ENCODE measurements at places on chromosomes 2 and 18.

DNA sequence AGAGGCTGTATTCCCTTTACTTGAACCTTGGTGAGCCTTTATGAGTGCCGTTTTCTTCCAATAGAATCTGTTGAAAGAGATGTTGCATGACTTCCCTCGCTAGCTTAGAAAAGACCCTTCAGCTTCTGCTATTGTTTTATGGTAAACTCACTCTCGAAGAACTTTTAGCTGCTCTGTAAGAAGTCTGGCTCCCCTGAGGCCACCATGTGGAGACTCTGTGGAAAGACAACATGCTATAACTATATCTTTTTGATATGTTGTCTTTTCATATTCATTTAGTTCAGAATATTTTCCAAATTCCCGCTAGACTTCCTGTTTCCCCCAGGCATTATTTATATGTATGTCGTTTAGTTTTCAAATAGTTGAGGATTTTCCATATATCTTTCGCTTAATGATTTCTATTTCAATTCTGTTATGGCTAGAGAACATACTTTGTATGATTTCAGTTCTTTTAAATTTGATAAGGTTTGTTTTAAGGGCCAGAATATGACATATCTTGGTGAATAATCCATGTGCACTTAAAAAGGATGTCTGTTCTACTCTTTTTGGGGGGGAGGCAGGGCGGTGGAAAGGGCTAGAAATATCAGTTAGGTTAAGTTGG lies 64.1 kb downstream of the PTPN4 start:
- DNase-seq: no peak

DNA sequence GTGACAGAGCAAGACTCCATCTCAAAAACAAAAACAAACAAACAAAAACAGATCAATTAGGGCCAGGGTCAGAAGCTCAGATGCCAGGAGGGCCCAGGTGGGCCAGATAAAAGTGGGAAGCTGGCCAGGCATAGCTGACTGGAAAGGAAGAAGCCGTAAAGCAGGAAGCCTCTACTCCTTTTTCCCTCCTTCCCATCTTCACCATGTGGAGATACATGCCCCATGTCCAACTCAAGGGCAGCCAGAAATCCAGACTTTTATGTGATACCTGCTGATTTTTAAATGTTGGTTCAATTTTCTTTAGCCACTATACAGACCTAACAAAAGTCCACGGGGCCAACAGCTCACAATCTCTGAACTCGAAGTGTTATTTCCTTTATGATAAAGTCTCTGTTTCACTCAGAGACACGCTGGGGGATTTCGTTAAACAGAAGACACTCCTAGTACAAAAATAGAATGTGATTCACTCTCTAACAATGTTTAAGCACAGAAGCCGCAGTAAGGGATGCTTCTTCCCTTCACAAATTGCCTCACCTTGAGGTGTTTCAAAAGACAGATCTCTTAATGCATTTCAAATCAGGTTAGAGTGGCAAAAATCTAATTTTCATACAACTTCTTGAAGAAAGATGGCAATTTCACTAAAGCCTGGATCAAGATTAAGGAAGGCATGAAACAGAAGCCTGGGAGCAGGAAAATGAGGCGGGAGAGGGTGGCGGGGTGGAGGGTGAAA lies 14.0 kb downstream of the TMEM247 start:
- peak; percentile 52 for DNase-seq

DNA sequence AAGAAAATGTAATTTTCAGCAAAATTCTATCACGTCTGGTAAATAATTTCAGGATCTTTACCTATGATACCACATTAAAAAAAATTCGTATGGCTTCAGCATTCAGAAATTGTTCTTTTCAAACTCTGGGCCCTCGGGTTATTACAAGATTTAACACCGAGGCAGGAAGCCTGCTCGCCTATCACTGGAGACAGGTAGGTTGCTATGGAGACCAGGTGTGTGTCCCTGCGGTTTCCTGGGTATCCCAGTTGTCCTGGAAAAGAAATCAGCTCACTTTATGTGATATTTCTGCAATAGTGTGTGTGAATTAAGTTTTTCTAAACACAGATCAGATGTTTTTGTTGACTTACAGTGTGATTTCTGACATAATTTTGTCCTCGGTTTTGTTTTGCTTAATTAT lies 14.2 kb downstream of the HPCAL1 start:
- no peak for DNase-seq

DNA sequence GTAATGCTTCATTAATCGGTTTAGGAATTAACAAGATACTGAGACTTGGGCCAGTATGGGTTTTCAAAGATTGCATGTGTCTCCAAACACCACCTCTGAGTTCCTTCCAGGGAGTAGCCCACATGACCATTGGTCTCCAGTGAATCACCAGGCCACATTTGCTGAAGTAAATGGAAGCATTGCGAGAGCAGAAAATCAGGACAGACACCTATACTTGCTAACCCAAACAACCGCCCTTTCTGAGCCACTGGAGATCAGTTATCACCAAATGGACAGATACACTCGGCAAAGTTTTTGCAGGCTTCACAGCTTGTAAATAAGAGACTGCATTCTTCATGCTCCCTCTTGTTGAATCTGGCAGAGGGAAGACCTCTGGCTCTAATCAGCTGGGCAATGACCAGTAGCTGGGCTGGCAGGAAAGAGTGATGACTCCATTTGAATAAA lies 40.9 kb downstream of the GATA6 start:
- peak; percentile 95 for DNase-seq

DNA sequence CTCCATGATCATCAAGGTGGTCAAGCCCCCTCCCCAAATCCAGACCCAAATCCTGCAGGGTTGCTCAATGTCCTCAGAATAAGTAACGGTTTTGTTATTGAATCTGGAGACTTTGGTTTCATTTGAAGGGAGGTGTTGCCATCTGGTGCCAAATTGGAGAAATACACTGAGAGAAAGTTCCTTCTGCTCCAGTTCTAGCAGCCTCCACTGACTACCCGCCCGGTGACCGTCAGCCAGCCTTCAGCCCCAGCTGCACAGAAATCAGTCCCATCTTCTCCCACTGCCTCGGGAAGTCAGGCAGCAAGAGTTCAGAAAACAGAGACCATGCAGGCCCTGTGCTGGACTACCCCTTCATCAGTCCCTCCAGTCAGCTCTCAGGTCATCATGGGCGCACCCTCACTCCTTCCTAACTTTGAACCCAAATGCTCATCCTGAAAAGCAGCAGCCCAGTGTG lies 38.7 kb downstream of the PKDCC start:
- DNase-seq: peak; percentile 68

DNA sequence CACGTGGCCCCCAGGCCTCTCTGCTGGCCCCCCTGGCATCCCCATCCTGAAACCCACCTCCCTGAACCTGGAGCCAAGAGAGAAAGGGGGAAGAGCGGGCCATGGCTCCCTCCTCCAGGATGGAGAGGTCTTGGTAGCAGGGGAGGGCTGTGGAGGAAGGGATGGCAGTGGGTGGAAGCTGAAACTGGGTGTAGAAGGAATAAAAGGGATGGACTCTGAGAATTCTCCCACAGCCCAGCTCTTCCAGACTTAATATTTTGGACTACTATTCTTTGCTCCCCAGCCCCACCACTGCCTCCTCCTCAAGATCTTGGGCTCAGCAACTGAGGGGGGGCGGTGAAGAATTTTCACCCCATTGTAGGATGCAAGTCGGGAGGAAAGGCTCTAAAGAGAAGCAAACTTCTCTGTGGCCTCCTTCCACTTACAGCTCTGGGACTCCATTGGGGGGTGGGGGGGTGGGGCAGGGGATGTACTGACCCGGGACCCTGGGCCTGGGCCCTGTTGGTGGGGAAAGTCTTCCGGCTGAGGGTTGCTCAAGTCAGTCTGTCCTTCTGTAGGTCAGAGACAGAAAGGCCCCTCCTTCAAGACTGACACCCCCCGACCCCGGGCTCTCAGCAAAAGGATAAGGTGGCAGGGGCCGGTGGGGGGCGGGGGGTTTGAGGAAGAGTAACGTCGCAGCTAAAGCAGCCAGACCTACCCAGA lies 501 bp downstream of the TNS1 start:
- DNase-seq: no peak

- no peak for DNase-seq
Observed at GRCh38 chr2:56801770-56802169, 618.0 kb downstream of the CCDC85A start.

DNA sequence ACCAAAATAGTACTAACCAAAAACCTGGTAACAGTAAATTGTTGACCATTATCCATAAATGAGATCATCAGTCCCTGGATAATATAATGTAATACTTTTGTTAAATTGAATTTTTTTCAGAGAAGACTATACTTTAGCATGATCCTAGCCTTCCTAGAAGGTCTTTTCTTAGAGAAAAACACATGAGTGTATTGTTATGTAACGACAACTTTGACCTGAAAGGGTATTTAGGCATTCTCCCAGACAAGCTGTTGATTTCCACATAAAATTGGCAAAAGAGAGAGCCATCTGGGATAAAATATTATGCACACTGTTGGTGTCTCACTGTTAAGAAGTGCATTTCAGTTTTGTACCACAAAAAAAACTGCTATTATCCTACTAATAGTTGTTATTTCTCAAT lies 120.0 kb upstream of the MAPRE2 start:
- no peak for DNase-seq

DNA sequence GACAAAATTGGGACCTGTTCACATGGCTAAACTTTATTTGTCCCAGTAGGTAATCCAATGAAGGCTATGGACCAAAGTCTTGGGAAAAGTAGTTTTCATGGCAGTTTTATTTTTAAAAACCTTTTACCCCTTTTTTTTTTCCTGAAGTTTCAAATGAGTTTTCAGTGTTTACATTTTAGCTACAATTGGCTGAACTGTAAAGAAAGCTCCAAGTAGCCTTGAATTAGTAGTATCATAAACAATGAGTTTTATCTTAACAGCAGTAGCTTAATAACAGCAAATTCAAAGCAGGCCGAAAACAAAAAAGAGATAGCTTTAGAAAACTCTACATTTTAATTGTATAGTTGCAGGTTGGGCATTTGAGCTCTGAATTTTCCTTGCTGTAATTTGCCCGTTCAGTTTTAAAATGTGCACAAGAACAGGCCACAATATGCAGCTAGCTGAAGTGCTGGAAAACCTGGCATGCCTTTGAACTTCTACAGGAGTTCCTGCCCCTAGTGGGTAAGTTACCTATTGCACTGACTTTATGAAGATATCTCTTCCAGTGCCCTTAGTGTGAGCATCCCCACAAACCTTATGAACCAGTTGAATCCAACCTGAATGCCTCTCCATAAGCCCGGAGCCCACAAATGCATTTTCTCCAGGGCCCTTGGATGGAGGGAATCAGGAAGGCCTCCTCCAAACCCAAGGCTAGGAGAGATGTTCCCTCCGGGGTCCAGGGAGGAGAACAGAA lies 106.7 kb downstream of the XRCC5 start:
- DNase-seq: no peak

- DNase-seq: no peak
Observed at GRCh38 chr2:73899801-73900336, 7.1 kb downstream of the ACTG2 start.

DNA sequence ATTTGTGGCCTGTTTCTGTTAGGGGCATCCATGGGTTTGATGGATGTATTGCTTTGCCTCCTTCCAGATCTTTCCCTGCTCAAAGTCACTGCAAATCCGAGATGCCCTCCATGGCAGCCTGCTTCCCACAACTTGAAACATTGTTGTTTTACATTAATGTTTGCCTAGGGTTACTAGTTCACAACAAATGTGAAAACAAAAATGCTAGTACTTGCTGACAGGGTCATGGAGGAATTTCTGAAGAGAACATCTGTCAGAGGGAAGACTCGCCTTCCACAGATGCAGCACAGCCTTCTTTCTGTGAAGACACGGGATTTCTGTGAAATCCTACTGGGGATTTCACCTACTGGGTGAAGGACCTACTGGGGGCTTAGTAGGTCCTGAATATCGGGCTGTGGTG lies 260.0 kb upstream of the FN1 start:
- DNase-seq: no peak

- DNase-seq: no peak
Observed at GRCh38 chr2:163604941-163605555, 130.8 kb downstream of the FIGN start.

DNA sequence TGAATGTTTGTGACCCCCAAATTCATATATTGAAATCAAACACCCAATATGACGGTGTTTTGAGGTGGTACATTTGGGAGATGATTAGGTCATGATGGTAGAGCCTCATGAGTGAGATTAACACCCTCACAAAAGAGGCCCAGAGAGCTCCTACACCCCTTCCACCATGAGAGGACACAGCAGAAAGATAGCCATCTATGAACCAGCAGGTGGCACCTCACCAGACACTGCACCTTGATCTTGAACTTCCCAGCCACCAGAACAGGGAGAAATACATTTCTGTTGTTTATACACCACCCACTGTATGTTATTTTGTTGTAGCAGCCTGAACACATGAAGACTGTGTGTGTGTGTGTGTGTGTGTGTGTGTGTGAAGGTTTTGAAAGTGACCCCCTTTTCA lies 58.1 kb downstream of the ST3GAL5 start:
- DNase-seq: no peak

DNA sequence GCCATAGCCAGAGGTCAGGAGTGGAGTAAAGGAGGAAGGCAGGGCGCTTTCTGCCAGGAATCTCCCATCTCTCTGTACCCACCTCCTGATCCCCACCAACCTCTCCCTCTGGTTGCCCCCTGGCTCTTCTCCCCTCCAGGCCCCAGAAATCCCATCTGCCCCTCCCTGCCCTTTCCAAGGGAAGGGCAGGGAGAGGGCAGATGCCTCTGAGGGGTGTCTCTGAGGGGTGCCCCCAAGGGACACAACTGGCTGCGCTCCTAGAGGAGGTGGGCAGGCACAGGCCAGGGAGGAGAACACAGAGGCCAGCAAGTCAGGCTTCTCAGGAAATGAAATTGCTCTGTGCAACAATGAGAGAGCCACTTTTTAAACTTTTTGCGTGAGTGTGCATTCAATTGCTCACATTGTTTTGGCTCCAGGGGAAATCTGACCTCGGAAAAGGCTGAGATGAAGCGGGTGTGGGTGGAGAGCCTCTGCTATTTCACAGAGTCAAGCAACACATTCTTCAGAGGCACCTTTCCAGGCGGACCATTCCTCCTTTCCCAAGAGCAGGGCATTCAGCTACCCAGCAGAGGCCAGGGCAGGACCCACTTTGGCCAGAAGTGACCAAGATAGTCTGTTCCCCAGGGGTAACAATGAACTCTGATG lies 125.5 kb downstream of the SMAD7 start:
- DNase-seq: no peak

- DNase-seq: no peak
Observed at GRCh38 chr2:181183878-181184542, 203.6 kb downstream of the UBE2E3 start.

- DNase-seq: no peak
Observed at GRCh38 chr2:240986787-240987411, 11.5 kb upstream of the SNED1 start.
